Activated CD4-positive, alpha-beta T cell treated with anti-CD3 and anti-CD28 coated beads for 4 hours (primary cell): ENCODE measurements at places on chromosomes 6 and 20.

GRCh38 chr20:25320035-25320800 lies 70.4 kb downstream of the ABHD12 start:
- DNase-seq, result no peak

- DNase-seq, result no peak
Observed at GRCh38 chr6:88119769-88120168, 46.4 kb downstream of the CNR1 start.

- DNase-seq, result no peak
Observed at GRCh38 chr6:170445971-170446370, 107.1 kb downstream of the PSMB1 start.

- DNase-seq, result no peak
Observed at GRCh38 chr6:49515485-49516146, 15.9 kb downstream of the GLYATL3 start.

DNA sequence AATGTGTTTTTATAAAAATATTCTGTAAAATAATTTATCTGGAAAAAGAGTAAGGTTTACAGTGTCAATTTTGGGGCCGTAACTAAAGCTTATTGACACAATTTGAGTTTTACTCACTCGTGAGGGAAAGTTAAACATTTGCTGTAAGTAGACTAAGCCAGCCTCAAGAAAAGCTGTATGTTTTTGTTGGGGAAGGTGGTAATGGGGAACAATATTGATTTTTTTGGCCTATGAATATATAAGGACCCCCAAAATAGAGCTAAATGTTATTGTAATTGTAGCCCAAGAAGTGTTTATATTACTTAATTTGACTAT lies 1.4 kb downstream of the SENP6 start:
- no peak for DNase-seq

DNA sequence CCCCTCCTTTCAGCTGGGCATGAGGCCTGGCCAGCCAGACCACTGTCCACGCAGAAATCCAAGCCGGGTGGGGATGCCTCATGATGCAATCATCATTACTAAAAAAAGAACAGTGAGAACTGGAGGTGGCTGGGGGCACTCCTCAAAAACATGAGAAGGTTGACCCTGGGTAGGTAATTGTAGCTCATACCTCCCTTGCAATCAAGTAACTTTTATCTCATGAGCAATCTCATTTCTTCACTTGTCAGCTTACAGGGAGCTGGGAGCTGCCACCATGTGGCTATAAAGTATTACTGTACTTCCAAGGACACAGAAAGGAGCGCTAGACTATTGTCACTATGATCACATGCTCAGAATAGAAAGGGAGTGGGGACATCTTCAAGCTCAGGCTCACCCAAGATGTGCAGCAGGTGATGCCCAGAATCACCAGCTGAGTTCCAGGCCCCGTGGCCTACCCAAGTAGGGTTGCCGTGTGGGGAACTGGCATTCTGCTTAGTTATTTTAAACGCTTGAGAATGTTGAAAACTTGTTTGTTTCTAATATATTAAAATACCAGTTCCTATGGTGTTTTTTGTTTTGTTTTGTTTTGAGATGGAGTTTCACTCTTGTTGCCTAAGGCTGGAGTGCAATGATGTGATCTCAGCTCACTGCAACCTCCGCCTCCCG lies 3.0 kb upstream of the CDH26 start:
- no peak for DNase-seq

GRCh38 chr6:163367497-163368183 lies 46.9 kb upstream of the QKI start:
- no peak for DNase-seq

DNA sequence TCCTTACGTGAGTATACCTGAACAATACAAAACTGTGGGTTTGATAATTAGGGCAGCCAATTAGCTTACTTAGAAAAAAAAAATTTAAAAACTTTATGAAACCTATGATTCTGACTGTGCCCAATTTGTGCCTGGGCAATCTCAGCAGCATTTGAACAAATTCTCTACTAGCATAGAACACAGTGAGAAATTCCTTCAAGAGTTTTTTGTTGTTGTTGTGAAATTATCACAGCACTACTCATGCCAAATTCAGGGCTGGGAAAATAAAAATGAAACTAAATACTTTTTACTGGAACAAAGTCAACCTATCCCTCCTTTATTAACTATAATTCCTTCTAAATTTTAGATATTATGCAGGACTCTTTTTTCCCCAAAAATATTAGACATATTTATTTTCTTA lies 42.9 kb downstream of the POU3F2 start:
- no peak for DNase-seq

DNA sequence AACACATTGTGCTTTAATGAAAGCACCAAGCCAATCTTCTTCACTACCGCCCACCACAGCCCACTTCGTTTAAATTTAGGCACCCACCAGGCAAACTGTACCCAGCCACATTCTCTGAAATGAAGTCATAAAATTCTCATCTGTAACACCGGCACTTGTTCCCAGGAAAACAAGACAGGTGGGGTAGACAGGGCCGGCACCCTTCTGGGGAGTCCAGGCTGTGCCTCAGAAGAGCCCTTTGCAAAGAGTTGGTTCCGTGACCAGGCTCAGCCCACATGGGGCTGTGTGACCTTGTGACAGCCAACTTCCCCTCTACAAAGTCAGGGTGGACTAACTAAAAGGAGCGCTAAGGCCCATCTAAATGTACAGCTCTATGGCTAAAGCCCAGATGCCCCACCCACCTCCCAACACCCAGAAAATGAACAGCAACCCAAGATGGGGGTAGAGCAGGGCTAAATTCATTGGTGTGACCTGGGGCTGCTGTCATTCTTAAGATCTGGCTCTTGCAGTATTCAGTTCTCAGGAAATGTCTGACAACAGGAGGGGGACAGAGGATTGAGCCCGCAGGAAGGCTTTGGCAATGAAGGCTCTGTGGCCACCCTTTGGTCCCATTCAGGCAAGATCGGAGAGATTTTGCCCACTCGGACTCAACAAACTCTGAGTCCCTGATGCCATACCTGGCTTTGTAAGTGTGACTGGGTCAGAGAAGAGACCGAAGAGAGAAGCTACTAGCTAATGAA lies 56.7 kb downstream of the TRERF1 start:
- no peak for DNase-seq

DNA sequence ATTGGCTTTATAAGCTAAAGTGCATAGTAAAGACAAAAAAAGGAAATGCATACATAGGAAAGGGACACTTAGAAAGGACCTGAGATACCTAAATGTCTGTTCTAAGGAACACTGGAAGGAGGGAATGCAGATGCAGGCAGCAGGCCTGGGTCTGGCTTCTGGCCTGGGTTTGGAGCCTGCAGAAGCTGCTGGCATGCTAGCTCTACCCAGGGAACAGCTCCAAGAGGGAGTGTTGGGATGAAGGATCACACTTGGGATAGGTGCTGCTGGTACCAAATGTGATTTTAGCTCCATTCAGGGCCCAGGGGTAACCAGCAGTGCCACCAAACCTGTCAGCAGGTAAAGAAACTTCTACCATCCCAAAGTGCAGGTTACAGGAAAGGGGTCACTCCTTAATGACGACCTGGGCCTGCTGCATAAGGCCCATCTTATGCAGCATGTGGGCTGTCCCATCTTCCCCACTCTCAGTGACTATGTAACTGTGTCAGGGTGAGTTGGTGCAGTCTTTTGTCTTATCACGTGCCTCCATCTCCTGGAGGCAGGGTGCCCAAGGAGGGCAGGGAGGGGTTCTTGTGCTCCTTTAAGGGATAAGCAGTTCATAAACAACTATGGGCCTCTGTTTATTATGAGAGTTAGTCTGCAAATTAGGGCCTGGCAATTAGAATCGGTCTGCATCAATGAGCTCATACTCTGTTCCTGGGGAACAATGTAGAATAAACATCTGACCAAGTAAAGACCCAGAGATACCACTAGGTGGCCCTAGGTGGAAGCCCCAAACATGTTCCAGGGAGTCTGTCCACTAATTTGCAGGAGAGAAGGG lies 26.9 kb downstream of the DDX27 start:
- peak; percentile 25 for DNase-seq

- DNase-seq, result no peak
Observed at GRCh38 chr6:13794184-13794583, 20.2 kb downstream of the MCUR1 start.
